ENCODE measurements at places on chromosomes 2 and 18. TPM values are rescaled to one million over a fixed set of nuclear protein-coding genes. Genes with fewer than 3 reads are reported as not detected.
A peak's percentile ranks its signal among the peaks of the same experiment; 100 is the strongest.

The ANKRD30B gene
- total RNA-seq = not detected

GRCh38 chr2:227325839-227326195 lies 766 bp downstream of the MFF start:
- DNase-seq = peak; percentile 52
- peaks cover 16% of the 10 kb centered on the region for H3K36me3 ChIP-seq
- peak overlapping the region; percentile 93 for H3K4me3 ChIP-seq
- peaks cover 7% of the 10 kb centered on the region for H3K27me3 ChIP-seq
- peaks cover 18% of the 10 kb centered on the region for H3K4me1 ChIP-seq
- H3K27ac ChIP-seq = peak overlapping the region; percentile 91

- H3K4me1 ChIP-seq = peaks cover 18% of the 10 kb centered on the region
- DNase-seq = no peak
- no peaks in the 10 kb centered on the region for H3K36me3 ChIP-seq
- H3K27me3 ChIP-seq = no peaks in the 10 kb centered on the region
- H3K4me3 ChIP-seq = no peak overlapping the region
- no peak overlapping the region for H3K27ac ChIP-seq
These were observed 683.4 kb upstream of the FSHR start for GRCh38 chr2:49837561-49838293.

The PPP1R1C gene
- total RNA-seq = 0.97 TPM

The AGXT gene
- not detected for total RNA-seq

DNA sequence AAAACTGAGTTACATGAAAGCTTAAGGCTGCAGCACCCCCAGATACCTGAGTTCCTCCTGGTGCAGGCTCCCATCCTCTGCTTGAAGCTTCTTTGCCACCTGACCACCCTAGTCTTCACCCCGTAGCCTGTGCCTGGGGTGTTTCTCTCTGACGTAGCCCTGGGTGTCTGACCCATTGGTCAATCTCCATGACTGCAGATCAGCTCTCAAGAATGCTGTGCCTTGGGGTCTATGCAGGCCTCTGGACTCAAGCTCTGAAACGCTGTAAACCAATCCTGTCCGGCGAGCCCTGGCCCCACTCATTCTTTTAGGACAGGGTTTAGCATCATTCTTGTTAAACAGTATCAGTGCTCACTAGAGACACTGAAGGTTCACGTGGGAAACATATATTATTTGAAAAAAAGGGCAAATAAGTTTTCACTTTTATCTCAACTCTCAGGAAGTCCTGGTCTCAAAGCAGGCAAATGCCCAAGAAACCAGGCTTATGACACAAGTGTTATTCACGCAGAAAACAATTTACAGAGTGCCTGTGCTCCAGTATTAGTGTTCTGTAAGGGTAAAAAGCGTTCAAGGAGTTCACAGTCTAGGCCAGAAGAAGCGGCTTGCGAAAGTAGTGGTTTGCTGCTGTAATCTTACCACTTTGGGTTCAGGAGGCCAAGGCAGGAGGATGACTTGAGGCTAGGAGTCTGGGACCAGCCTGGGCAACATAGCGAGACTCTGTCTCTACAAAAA lies 22.8 kb upstream of the PPP4R1 start:
- no peak for DNase-seq
- no peak overlapping the region for H3K27ac ChIP-seq
- no peaks in the 10 kb centered on the region for H3K36me3 ChIP-seq
- no peaks in the 10 kb centered on the region for H3K4me1 ChIP-seq

GRCh38 chr2:223619486-223620129 lies 17.4 kb upstream of the SCG2 start:
- DNase-seq = no peak
- H3K27ac ChIP-seq = no peak overlapping the region

GRCh38 chr2:25566694-25567093 lies 106.7 kb downstream of the DTNB start:
- no peak for DNase-seq
- H3K4me3 ChIP-seq = no peak overlapping the region
- no peaks in the 10 kb centered on the region for H3K27me3 ChIP-seq
- H3K27ac ChIP-seq = no peak overlapping the region

GRCh38 chr2:135504811-135505210 lies 26.2 kb downstream of the ZRANB3 start:
- peaks cover 8% of the 10 kb centered on the region for H3K36me3 ChIP-seq
- H3K4me3 ChIP-seq = no peak overlapping the region
- no peaks in the 10 kb centered on the region for H3K4me1 ChIP-seq
- no peak overlapping the region for H3K27ac ChIP-seq

GRCh38 chr2:37906131-37906530 lies 19.0 kb upstream of the RMDN2 start:
- H3K36me3 ChIP-seq = peaks cover 3% of the 10 kb centered on the region
- no peaks in the 10 kb centered on the region for H3K4me1 ChIP-seq
- DNase-seq = no peak
- H3K27me3 ChIP-seq = peaks cover 3% of the 10 kb centered on the region

- H3K36me3 ChIP-seq = no peaks in the 10 kb centered on the region
- peaks cover 15% of the 10 kb centered on the region for H3K27me3 ChIP-seq
- DNase-seq = peak; percentile 52
- H3K27ac ChIP-seq = peak within 1 kb of the TSS; percentile 61
These were observed at the start of gene ST6GAL2 for GRCh38 chr2:106885971-106886915. Gene ST6GAL2 (minus strand): TSS chr2:106886167. CDS start chr2:106843977, 42,190 bp downstream.

DNA sequence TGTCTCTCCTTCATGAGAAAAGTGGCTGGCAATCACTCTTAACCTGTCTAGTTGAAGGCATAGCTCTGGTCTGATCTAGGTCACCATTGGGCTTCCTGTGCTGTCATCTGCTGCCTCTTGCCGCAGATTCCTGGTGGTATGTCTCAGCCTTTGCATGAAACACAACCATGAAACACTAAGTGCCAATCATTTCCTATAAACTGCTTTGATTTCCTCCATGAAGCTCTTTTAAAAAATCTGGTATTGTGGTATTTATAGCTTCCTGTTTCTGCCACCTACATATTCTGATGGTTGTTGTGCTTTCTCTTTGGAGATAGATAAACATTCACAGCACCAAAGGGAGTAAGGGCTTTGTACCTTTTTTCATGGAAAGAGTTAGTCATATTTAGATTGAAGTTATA lies 120.0 kb upstream of the EPC2 start:
- peaks cover 11% of the 10 kb centered on the region for H3K4me1 ChIP-seq
- peaks cover 12% of the 10 kb centered on the region for H3K27me3 ChIP-seq
- H3K36me3 ChIP-seq = peaks cover 3% of the 10 kb centered on the region
- DNase-seq = no peak
- H3K4me3 ChIP-seq = no peak overlapping the region
- no peak overlapping the region for H3K27ac ChIP-seq

DNA sequence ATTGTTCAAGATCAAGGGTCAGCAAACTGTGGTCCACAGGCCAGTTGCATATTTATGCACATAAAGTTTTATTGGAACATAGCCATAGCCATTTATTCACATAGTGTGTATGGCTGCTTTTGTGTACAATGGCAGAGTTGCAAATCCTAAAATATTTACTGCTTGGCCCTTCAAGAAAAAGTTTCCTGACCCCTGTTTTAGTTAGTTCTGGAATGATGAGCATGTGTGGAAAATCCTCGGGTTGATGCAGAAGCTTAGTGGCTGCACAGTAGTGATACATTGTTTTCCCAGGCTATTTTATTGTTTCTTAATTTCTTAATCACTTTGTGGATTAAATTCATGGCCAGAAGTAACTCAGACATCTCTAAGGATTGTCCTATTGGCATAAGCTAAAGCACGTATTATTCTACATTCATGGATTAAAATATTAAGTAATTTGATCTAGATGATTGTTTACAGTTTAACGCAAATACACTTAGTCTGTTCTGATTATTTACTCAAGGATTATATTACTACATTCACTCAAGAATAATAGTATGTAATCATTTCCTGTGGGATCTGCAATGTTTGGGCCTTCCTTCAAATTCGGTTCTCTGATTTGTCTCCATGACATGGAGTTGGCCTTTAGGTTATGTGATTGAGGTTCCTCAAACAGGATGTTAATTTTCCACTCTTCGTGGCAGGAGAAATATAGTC lies 165.5 kb downstream of the TMEM247 start:
- DNase-seq = no peak
- H3K36me3 ChIP-seq = peaks cover 16% of the 10 kb centered on the region
- no peak overlapping the region for H3K27ac ChIP-seq
- H3K4me3 ChIP-seq = no peak overlapping the region

The PROKR1 gene
- 0.38 TPM for total RNA-seq

DNA sequence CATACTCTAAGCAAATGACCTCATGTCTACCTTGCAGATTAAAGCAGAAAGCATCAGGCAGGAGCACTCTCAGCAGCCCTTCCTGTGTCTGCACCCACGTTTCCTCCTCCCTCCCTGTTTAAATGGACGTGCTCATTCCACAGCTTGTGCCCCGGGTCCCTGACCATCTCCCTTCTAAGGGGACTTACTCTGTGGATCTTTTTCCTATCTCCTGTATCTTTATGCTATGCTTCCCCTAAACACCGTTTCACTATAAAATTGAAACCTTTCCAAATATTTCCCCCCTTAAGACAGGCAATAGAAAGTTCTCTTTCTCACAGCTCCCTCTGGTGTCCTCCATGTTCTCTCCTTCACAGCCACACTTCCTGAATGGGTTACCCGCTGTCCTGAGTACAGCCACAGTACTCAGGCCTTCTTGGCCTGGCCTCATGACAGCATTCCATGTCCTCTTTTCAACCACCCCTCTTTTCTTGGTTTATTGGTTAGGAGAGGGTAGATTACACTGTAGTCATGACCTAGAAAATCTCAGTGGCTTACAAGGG lies 41.1 kb downstream of the TMEM185B start:
- peaks cover 2% of the 10 kb centered on the region for H3K27me3 ChIP-seq
- H3K27ac ChIP-seq = no peak overlapping the region
- DNase-seq = no peak
- H3K36me3 ChIP-seq = peaks cover 30% of the 10 kb centered on the region

DNA sequence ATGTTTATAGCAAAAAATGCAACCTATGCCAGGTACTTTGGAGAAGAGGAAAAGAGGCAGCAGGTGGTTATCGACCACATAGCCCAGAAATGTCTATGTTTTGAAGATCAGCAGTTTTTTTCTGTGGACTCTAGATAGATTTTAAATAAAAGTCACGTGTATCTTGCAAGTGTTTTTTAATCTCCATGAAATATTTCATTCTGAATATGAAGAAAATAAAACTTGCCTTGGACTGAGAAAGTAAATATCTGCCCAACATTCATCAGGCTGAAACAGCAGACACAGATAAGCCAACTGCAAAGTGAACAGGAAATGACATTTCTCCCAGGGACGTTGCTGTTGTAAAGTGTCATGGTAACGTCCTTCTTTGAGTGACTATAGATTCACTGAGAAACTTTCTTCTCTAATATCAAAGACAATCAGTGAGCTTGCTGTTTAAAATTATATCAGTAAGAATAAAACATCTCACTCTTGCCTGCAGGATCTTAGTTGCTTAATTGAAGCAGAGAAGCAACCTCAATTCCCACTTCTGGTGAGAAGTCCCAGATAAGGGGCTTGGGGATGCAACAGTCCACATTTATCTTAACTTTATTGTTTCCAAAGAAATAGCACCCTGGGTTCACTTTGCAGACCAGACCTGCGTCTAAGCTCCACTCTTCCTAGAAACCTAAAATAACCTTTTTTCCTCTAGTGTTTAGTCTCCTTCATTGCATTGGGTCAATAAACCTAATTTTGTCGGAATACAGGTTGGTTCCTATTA lies 6.3 kb downstream of the MYOM1 start:
- H3K4me1 ChIP-seq = peaks cover 3% of the 10 kb centered on the region
- H3K27me3 ChIP-seq = no peaks in the 10 kb centered on the region
- H3K4me3 ChIP-seq = no peak overlapping the region
- peak overlapping the region; percentile 3 for H3K27ac ChIP-seq
- H3K36me3 ChIP-seq = no peaks in the 10 kb centered on the region
- no peak for DNase-seq

- no peak overlapping the region for H3K27ac ChIP-seq
- DNase-seq = no peak
- H3K36me3 ChIP-seq = peaks cover 5% of the 10 kb centered on the region
These were observed 29.9 kb upstream of the ALKAL2 start for GRCh38 chr2:317501-318424.

GRCh38 chr2:197793456-197793855 lies 8.3 kb upstream of the BOLL start:
- no peaks in the 10 kb centered on the region for H3K27me3 ChIP-seq
- peaks cover 3% of the 10 kb centered on the region for H3K36me3 ChIP-seq
- no peak overlapping the region for H3K4me3 ChIP-seq
- no peak overlapping the region for H3K27ac ChIP-seq

DNA sequence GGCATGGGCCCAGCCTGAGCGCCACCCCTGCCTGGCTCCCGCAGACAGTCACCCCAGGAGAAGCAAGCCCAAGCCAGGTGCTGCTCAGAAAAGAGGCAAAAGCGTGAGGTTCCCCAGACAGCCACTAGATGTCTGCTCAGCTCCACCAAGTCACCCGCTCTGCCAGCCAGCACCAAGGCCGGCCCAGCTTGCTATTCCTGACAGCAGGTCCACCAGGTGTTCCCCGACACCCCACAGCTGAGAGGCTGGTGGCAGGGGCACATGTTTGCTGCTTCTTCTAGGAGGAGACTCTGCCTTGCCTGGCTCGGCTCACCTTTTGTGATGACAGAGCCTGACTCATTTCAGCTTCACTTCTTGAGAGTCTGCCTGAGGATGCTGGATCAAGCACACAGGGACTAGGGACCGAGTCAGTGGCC lies 206.7 kb downstream of the MGAT5 start:
- peaks cover 27% of the 10 kb centered on the region for H3K36me3 ChIP-seq
- DNase-seq = peak; percentile 50
- no peak overlapping the region for H3K27ac ChIP-seq
- peaks cover 10% of the 10 kb centered on the region for H3K4me1 ChIP-seq
- H3K4me3 ChIP-seq = no peak overlapping the region

- H3K4me3 ChIP-seq = no peak overlapping the region
- no peaks in the 10 kb centered on the region for H3K36me3 ChIP-seq
- peaks cover 8% of the 10 kb centered on the region for H3K4me1 ChIP-seq
- DNase-seq = no peak
These were observed 245.6 kb upstream of the TCF4 start for GRCh38 chr18:55833543-55833942.

The NMUR1 gene
- total RNA-seq = not detected

GRCh38 chr2:196290136-196290535 lies 118.8 kb upstream of the STK17B start:
- H3K4me1 ChIP-seq = no peaks in the 10 kb centered on the region
- H3K27me3 ChIP-seq = no peaks in the 10 kb centered on the region

GRCh38 chr2:132627536-132627935 lies 42.5 kb downstream of the LYPD1 start:
- H3K36me3 ChIP-seq = no peaks in the 10 kb centered on the region
- H3K4me3 ChIP-seq = no peak overlapping the region
- no peaks in the 10 kb centered on the region for H3K4me1 ChIP-seq

DNA sequence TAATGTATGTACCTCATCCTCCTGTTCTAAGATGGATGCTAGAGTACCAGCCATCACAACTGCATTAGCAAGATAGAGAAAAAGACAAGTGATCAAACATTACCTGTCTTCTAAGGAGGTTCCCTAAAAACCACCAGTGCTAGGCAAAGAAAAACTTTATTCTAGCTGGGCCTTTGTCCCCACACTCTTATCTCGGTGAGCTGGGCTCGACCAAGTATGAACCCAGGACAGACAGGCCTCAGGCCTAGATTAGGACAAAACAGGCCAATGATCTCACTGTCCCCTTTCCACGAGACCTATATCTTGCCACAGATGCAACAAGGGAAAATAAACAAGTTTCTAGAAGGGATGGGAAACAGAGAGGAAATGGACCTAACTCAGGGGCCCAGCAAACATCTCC lies 127.6 kb upstream of the PKDCC start:
- no peak for DNase-seq
- H3K27ac ChIP-seq = no peak overlapping the region
- H3K27me3 ChIP-seq = no peaks in the 10 kb centered on the region
- no peaks in the 10 kb centered on the region for H3K4me1 ChIP-seq

GRCh38 chr2:29583104-29583503 lies 338.3 kb downstream of the ALK start:
- H3K4me3 ChIP-seq = no peak overlapping the region
- H3K27ac ChIP-seq = no peak overlapping the region
- no peaks in the 10 kb centered on the region for H3K36me3 ChIP-seq
- H3K27me3 ChIP-seq = no peaks in the 10 kb centered on the region

The TSGA10 gene
- 4.2 TPM for total RNA-seq

The FTCDNL1 gene
- 1.0 TPM for total RNA-seq

Data from endothelial cell (in vitro differentiated cells).